ENCODE measurements at places on chromosomes 5 and 9.

- no peak for DNase-seq
Observed at GRCh38 chr5:142904416-142904815, 134.2 kb downstream of the ARHGAP26 start.

GRCh38 chr9:87276327-87276841 is 221.3 kb upstream of the DAPK1 start:
- DNase-seq, result no peak

DNA sequence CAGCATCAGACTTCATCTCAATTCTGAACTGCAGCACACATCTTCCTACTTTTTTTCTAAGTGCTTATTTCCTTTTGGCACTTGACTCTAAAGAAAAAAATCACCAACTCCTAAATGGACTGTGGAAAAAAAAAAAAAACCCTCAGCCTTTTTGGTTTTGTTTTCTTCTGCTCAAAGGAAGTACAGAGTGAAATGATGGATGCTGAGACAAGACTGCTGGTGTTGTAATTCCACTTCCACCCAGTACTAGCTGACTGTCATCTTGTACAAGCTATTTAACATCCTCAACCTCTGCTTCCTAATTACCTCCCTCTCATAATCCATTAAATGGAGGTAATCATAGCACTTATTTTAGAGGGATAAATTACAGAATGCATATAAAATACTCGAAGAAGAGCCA is 171.5 kb upstream of the GNA14 start:
- DNase-seq, result no peak

DNA sequence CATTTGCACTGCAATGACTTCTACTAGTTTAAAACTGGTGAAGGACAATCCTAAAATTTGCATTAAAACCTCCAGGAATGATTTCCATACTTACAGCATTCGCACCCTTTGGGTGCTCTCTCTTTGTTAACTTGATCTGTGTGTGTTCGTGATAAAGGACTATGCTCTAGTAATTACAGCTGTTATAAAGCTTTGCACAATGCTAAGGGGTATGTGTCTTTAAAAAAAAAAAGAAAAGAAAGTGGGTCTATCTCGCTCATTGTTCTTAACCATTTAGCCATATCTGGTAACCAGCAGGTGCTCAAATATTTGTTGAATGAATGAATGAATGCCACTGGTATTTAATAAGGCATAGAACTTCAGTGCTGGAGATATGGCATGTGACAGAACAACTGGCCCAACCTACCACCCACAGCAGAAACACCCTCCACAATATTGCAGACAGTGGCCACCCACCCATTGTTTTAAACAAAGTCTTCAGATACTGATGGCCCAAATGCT is 8.7 kb downstream of the TRIM36 start:
- no peak for DNase-seq

- no peak for DNase-seq
Observed at GRCh38 chr9:18746631-18747030, 272.7 kb downstream of the ADAMTSL1 start.

GRCh38 chr5:172364773-172365172 is 81.2 kb upstream of the UBTD2 start:
- DNase-seq, result no peak

Data from esophagus squamous epithelium (tissue), 5 donors.